Upper lobe of left lung (tissue), 6 donors: ENCODE measurements at places on chromosomes 1 and 21. TPM values are rescaled to one million over a fixed set of nuclear protein-coding genes. Genes with fewer than 3 reads are reported as not detected.

DNA sequence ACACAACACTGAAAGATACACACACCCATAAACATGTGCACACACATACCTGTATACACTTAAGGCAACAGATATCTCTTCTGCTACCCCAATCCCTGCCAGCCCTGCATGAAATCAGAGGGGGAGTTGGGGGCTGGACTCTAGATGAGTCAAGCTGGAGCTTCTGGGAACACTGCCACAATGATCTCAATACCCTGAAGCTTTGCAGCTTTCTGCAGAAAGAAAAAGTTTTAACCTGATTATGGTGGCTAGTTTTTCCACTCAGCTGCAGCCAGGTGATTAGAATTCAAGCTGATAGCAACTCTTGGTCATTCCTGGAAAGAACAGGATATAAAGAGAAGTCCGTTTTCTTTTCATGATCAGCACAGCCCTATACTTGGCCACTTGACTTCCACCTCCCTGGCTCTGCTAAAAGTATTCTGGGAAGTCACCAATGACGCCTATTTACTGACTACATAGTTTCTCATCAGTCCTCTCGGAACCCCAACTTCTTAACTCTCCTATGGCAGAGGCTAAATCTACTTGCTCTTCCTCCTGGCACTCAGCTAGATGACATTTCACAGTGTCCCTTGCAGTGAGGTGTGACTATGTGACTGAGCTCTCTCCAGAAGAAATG is 20.7 kb upstream of the DNASE2B start:
- no peak for DNase-seq
- H3K4me3 ChIP-seq, result no peak overlapping the region
- no peaks in the 10 kb centered on the region for H3K36me3 ChIP-seq
- H3K27ac ChIP-seq, result no peak overlapping the region
- no peaks in the 10 kb centered on the region for H3K27me3 ChIP-seq
- no peaks in the 10 kb centered on the region for H3K4me1 ChIP-seq

GRCh38 chr1:190507357-190507756 is 29.7 kb upstream of the BRINP3 start:
- H3K27ac ChIP-seq, result no peak overlapping the region
- H3K36me3 ChIP-seq, result no peaks in the 10 kb centered on the region
- H3K4me1 ChIP-seq, result no peaks in the 10 kb centered on the region
- no peaks in the 10 kb centered on the region for H3K27me3 ChIP-seq
- H3K4me3 ChIP-seq, result no peak overlapping the region
- no peak for DNase-seq

DNA sequence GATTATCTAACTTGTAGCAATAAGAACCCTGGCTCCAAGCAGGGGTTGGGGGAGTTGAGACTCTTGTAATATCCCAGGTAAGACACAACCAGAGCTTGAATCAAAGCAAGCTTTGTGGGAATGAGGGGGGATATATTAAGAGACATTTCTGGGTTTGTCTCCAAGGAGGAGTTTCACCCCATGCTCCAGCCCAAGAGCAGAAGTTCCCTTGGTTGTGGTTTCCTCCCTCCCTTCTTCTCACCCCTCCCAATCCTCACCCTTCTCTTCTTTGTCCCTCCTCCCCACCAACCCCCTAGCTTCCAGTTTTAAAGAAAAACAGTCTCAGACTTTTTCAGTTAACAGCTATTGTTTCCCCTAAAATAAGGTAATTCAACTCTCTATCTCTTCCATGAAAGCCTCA is 11.9 kb downstream of the TRAF3IP3 start:
- no peaks in the 10 kb centered on the region for H3K36me3 ChIP-seq
- peak overlapping the region; percentile 77 for H3K27ac ChIP-seq
- H3K4me1 ChIP-seq, result peaks cover 22% of the 10 kb centered on the region
- no peak for DNase-seq
- no peaks in the 10 kb centered on the region for H3K27me3 ChIP-seq

- no peaks in the 10 kb centered on the region for H3K4me1 ChIP-seq
These were observed 85.5 kb downstream of the PLPPR5 start for GRCh38 chr1:98919211-98919610.

DNA sequence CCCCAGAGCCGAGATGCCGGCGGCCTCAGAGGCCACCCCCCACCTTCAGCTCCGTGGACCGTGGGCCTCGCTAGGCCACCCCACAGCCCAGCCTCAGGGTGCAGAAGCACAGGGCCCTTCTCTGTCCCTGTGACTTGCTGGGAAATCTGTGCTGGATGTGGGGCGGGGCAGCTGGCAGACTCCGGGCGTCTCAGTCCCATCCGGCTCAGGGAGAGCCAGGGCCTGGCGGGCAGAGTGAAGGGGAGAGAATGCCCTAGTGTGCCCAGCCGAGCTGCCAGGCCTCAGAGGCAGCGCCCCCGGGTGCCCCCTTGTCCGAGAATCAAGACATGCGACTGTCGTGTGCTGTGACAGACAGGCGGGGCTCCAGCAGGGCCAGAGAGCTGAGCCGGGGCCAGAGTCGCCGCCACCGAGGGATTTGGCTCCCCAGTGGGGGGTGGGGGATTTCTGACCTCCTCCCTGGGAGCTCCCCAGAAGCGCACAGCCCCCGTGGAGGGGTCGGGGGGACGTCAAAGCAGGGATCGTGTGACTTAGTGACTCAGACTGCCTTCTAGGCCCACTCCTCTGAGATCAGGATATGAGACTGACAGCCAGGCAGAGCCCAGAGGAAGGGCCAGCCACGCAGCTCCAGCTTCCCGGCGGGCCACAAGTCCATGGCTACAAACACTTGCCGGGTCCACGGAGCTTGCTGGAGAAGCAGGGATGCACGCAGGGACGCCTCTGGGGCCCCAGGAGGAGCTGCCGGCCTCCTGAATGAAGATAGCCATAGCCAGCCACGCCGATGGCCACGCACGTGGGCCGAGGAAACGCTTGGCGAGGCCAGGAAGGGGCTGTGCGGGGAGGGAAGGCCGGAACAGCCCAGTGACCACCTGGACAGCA is 11.9 kb downstream of the COL6A1 start:
- H3K36me3 ChIP-seq, result peaks cover 68% of the 10 kb centered on the region
- H3K4me1 ChIP-seq, result no peaks in the 10 kb centered on the region
- H3K27me3 ChIP-seq, result no peaks in the 10 kb centered on the region

GRCh38 chr1:20521960-20522861 is 14.3 kb upstream of the MUL1 start:
- peak; percentile 57 for DNase-seq
- no peaks in the 10 kb centered on the region for H3K4me1 ChIP-seq
- H3K36me3 ChIP-seq, result no peaks in the 10 kb centered on the region
- no peaks in the 10 kb centered on the region for H3K27me3 ChIP-seq

DNA sequence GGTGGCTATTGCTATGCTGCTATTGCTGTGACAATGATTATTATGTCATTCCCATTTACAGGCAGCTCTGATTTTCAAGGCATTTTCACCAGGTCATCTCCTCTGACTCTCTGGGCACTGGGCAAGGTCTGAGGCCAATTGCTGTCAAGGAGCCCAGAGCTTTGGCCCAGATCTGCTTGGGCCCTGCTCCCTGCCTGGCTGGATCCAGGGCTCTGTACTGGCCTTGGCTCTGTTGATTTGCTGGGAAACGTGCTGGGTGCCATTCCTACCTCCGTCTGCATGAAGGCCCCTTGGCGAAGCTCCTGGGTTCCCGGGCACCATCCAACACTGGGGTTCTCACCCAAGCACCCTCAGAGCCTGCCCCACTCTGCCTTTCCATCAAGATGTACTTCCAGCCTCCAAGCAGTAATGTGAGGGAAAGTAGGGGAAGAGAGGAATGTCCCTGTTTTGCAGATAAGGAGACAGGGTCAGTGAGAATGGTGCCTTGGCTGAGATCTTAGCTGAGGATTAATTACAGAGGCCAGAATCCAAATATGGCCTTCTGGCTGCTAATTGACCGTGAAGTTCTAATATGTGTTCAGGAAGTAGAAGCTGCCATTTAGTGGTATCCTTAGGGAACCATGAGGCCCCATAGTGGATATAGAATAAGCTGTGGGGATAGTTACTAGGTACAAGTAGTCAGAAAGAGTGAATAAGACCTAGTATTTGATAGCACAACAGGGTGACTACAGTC is 63.9 kb downstream of the HTR6 start:
- no peaks in the 10 kb centered on the region for H3K27me3 ChIP-seq
- no peak overlapping the region for H3K4me3 ChIP-seq
- H3K4me1 ChIP-seq, result no peaks in the 10 kb centered on the region
- H3K36me3 ChIP-seq, result peaks cover 16% of the 10 kb centered on the region
- H3K27ac ChIP-seq, result no peak overlapping the region

DNA sequence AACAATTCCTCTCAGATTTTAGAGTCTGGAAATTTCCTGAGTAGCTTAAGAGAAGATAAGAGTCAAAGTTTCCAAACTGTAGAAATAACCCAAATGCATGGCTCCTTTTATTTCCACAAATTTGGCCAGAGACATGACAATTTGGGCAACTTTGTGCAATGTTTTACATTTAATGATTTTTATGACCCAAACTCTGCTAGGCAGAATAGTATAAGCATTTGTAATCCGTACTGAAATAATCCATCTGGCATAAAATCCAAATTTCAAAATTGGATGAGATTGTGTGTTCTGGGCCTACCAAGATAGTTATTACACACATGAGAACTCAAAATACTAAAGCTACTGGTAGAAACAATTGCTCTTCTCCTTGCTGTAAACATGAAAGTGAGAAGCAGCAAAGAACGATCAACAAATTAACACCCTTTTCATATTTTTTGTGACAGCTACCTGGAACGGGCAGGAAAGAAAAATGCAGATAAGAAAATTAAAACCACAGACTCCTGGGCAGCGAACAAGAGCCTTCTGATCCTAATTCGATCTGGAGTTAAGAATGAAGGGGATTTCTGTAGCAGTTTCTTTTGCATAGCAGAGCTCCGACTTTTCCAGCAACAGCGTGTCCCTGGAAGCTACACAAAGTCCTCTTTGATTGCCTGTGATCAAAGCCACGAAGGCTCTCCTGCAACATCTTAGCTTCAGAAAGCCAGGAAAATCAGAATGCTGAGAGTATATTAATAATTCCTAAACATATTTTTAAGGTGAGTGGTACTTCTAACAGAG is 191.2 kb downstream of the GRIK1 start:
- no peaks in the 10 kb centered on the region for H3K27me3 ChIP-seq
- no peaks in the 10 kb centered on the region for H3K36me3 ChIP-seq
- H3K27ac ChIP-seq, result no peak overlapping the region
- H3K4me1 ChIP-seq, result no peaks in the 10 kb centered on the region

The SLC6A17 gene
- not detected for total RNA-seq

DNA sequence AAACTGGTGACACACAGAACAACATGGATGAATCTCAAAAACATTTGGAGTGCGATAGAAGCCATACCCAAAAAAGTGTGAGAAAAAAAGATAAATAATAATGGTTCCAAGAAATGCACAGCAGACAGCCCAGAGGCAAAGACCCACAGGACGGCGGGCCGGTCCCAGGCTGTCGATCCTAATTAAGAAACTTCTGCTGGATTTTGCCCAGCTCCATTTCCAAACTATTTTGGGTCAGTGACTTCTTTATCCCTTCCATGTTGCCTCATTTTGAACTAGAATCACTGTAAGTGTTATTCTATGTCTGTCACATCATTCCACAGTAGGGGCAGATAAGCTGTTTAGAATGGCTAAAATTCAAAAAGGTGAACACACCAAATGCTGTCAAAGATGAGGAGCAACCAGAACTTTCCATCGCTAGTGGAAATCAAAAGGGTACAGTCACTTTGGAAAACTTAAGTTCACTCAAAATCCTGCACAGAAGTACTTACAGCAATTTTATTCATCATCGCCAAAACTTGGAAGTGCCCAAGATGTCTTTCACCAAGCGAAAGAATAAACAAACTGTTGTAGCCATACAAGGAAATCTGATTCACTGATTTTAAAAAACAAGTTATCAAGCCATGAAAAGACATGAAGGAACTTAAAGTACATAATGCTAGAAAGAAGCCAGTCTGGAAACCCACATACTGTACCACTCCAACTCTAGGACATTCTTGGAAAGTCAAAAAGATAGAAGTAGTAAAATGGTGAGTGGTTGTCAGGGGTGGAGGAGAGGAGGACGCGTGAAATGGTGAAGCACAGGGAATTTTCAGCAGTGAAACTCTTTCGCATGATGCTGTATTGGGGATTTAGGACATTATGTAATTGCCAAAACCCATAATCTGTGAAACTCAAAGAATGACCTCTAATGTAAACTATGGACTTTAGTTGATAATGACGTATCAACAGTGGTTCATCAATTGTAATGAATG is 7.5 kb downstream of the NBPF1 start:
- H3K27me3 ChIP-seq, result no peaks in the 10 kb centered on the region
- H3K4me3 ChIP-seq, result no peak overlapping the region
- DNase-seq, result peak; percentile 21
- no peak overlapping the region for H3K27ac ChIP-seq
- H3K36me3 ChIP-seq, result peaks cover 42% of the 10 kb centered on the region

The APOBEC4 gene
- 0.33 TPM for total RNA-seq

GRCh38 chr1:2344744-2345296 is 46.5 kb downstream of the MORN1 start:
- DNase-seq, result peak; percentile 48
- H3K4me1 ChIP-seq, result no peaks in the 10 kb centered on the region
- no peak overlapping the region for H3K27ac ChIP-seq
- H3K36me3 ChIP-seq, result no peaks in the 10 kb centered on the region

The LAMC2 gene
- 74.6 TPM for total RNA-seq

DNA sequence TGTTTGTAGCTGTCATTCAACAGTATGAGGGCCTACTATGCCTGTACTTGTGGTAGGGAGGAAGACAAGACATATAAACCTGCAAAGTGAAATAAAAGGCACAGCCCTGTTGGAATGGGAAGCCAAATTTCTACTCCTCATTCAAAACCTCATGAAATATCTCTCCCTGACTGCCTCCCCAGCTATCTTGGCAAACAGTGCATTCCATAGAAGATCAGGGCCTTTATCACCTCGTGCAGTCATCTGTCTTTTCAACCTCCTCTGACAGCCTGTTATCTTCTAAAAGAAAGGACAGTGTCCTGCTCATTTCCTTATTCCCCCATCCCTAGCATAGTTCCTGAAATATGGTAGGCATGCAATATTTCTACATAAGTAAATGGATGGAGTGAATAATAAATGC is 71.0 kb downstream of the SH3GLB1 start:
- no peaks in the 10 kb centered on the region for H3K27me3 ChIP-seq
- peaks cover 26% of the 10 kb centered on the region for H3K4me1 ChIP-seq
- H3K4me3 ChIP-seq, result no peak overlapping the region
- peak overlapping the region; percentile 77 for H3K27ac ChIP-seq

DNA sequence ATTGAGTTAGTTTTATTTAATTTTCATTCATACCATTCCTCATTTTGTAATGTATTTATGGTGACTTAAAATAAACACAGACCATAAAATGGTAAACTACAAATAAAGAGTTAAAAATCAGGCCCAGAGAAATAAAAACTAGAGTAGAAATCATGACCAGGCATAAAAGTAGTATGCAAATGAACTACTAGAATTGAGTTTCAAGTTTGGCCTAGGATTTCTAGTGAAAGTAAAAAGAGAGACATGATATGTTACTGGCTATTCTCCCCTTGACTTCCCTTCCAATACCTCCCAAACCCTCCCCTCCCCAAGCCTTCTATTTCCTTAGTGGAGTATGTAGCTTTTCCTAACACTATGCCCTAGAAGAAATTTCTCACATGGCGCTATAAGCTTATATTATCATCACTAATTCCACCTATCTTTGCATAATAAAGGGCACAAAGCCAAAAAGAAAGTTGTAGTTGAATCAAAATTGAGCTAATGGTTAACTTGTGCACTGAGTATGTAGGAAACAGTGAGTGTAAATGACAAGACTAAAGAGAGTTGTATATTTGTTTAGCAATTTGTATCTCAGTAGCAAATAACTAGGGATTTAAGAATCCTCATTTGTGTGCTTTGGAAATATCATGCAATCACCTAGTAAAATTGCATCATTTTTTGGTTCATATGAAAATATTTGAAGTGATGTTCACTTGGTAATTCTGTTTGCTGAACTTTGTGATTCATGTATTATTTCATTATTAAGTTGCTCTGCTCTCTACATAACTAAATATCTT is 29.7 kb upstream of the CDC14A start:
- no peaks in the 10 kb centered on the region for H3K27me3 ChIP-seq
- H3K4me3 ChIP-seq, result no peak overlapping the region
- no peak overlapping the region for H3K27ac ChIP-seq
- DNase-seq, result no peak
- no peaks in the 10 kb centered on the region for H3K4me1 ChIP-seq

The VSIG8 gene
- total RNA-seq, result not detected

The C2CD4D gene
- total RNA-seq, result not detected
